ENCODE measurements at places on chromosomes 11 and 22. TPM values are rescaled to one million over a fixed set of nuclear protein-coding genes. Genes with fewer than 3 reads are reported as not detected.

DNA sequence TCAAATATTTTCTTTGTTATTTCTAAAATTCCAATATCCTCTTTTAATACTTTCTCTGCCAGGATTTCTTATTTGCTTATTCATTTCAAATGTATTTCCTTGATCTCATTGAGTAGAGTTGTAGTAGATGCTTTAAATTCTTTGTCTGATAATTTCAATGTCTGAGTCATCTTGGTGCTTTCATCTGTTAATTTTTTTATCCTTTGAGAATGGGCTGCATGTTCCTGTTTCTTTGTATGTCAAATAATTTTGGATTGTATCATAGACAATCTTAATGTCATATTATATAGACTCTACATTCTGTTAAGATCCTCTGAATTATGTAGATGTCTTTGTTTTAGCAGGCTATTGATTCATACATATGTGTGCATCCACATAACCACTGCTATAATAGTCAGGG is 57.5 kb downstream of the MYEOV start:
- H3K4me3 ChIP-seq: no peak overlapping the region
- no peaks in the 10 kb centered on the region for H3K27me3 ChIP-seq
- no peak for DNase-seq
- H3K4me1 ChIP-seq: no peaks in the 10 kb centered on the region
- H3K27ac ChIP-seq: no peak overlapping the region

GRCh38 chr11:105767931-105768330 is 158.1 kb downstream of the GRIA4 start:
- no peak for DNase-seq
- no peaks in the 10 kb centered on the region for H3K36me3 ChIP-seq
- H3K27me3 ChIP-seq: no peaks in the 10 kb centered on the region
- no peaks in the 10 kb centered on the region for H3K4me1 ChIP-seq

- DNase-seq: no peak
- H3K27me3 ChIP-seq: no peaks in the 10 kb centered on the region
- no peaks in the 10 kb centered on the region for H3K4me1 ChIP-seq
- no peak overlapping the region for H3K27ac ChIP-seq
- peaks cover 3% of the 10 kb centered on the region for H3K36me3 ChIP-seq
Measured at GRCh38 chr22:31915586-31915985, 28.7 kb upstream of the YWHAH start.

Gene SAA4
- not detected for total RNA-seq

Gene IGF2
- total RNA-seq: 25.5 TPM

Gene FBLN1
- 463 TPM for total RNA-seq

Gene LDHAL6A
- not detected for total RNA-seq

Gene RAG2
- total RNA-seq: not detected

Gene TMPRSS6
- total RNA-seq: not detected

Data from esophagus muscularis mucosa (tissue), 4 donors.